ENCODE measurements at places on chromosomes 2 and 18.

GRCh38 chr2:137228566-137228965 is 463.2 kb downstream of the THSD7B start:
- no peak for DNase-seq

DNA sequence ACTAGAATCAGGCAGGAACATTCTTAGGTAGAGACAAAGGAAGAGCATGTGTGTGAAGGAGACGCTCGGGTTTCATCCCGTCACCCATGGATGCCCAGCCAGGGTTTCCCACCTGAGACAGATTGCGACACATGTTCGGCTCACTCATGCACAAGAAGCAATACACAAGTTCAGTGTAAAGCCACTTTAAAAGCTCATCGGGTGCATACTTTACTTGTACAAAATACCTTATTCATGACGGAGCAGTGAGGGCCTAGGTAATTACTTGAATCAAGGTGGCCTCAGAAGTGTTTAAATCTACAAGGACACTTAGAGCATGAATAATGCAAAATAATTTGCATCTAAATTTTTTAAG is 42.0 kb downstream of the ZEB2 start:
- no peak for DNase-seq

DNA sequence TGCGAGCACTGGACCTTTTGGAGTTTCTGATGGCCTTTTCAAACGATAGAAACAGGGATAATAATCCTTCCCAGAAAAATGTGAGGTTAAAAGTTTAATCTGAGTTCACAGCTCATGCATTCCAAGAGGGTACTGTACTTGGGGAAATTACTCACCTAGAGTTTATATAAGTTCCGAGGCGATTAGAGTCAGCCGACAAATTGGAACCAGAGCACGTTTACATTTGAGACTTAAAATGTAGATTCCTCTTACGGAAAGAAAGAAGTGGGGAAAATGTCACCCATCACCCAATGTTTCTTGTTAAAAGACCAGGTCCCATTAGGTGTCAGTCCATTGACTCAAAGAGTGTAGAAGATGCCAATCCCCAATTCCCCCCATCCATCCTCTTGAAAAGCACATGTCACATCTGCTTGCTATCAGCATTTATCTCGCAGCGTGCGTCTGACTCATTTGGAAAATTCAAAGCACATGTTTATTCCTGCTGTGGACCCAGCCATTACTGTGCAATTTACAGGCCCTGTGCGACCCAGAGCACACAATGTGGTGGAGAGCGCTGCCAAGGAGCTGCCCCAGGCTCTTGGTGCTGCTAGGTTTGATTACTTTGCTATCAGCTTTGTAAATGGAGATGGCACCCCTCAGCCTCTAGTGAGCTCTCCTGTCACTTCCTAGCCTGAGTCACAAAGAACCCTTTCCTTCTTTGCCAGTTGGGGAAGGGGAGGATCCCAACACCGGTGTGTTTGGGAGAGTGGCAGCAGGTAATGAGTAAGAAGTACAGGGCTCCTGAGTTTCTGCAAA is 104.8 kb downstream of the COLEC12 start:
- peak; percentile 97 for DNase-seq

GRCh38 chr18:48123324-48123723 is 192.9 kb upstream of the SMAD2 start:
- DNase-seq, result no peak

DNA sequence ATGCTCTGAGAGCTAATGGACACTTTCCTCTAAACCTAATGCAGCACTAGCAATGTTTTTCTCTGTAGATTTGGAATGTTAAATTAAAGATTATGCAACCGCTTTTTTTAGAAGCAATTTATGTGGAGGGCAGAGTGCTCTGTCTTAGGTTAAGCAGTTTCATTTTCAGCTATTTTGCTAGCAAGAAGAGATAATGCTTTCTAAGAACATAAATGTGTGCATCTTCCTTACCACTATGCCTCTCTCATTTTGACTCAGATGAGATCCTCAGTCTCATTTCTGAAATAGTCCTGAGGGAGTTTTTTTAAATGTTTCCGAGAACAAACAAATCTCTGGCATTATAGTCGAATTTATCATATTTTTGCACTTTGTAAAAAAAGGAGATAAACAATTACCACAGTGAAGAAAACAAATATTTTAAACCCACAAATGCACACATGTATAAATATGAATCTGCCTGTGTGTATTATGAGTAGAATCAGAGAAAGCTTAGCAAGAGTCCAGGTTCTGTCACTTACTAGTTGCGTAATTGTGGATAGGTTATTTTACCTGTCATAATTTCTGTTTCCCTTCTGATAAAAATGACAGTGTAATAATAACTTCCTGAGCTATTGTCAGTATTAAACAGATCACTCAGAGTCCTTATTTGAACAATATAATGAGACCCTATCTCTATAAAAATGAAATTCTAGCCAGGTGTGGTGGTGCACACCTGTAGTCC is 207.7 kb upstream of the CRIM1 start:
- DNase-seq, result no peak

DNA sequence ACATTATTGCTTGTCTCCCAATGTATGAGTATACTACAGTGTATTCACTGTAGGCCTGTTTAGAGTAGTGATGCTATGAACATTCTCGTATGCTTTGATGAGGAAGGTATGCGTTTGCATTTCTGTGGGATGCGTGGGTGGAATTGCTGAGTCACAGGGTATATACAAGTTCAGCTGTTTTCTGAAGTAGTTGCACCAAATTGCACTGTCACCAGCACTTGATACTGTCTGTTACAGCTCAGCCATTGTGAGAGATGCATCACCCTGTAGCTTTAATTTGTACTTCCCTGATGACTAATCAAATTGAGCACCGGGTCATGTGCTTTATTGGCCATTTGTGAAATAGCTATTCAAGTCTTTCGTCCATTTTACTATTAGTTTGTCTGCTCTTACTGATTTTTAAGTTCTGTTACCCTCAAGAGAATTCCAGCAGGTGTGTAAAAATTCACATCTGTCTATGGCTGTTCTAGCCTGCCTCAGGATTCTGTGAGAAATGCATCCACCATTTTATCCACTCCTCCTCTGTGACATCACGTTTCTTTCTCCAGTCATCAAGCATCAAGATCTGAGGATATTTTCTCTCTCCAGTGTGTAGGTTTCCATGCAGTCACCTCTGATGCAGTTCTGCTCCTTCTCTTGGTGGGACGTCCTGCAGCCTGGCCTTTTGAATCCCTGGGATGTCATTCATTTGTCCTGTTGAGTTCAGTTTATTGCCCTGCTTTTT is 72.5 kb downstream of the DGKD start:
- no peak for DNase-seq

DNA sequence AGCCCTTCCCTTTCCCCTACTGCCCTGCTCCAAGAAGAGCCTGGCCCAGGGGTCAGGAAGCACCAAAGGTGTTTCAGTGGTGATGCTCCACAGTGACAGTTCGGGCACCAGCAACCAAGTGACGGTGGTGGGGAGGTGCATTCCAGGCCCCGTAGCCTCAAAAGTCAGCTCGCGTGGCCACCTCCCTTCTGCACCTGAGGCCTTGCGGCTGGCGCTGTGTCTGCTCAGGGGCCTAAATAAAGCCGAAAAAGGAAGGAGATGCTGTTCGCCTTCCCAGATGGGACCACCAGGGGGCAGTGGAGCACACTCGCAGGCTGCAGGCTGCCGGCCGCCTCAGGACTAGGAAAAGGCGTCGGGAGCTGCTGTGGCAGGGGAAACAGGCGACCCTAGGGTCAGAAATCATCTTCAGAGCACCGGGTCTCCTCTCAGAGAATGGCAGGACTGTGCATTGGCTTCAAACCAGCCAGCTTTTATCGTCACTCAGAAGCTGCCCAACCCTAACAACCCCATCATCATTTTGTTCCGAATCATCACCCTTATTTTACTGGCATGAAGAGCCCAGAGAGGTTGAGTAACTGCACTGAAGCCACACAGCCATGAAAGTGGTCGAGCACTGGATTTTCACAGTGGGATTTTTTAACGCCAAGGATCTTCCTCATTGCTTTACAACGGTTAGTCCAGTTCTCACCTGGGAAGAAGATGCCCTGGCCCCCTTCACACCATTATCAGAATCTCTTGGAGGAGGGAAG is 213.0 kb upstream of the CELF4 start:
- DNase-seq, result peak; percentile 63

DNA sequence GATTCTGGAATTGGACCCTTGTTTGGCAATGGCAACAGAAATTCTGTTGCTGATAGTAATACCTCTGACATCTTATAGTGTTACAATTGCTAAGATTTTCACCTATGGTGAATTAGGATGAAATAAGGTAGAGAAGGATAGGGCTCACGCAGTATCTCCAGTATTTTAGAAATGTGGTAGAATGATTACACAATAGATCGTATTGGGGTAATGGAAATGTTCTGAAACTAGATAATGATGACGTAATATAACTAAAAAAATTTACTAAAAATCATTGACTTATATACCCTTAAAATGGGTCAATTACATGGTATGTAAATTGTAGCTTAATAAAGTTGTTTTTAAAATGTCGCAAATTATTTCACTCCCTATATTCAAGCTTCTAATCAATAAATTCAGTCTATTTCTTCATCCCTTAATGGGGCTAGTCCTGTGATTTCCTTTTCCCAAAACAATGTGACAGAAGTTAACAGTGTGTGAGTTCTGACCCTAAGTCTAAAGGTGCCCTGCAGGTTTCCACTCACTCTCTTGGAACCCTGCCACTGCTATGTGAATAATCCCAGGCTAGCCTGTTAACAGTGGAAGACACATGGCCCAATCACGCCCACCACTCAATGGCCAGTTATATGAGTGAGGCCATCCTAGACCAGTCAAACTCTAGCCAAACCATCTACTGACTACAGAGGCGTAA is 31.2 kb downstream of the USP37 start:
- no peak for DNase-seq

GRCh38 chr2:233021771-233022170 is 8.7 kb upstream of the NGEF start:
- no peak for DNase-seq

Measured in NCI-H2081 (cell line).